NCI-H187 (cell line): ENCODE measurements at places on chromosomes 1 and 21.

DNA sequence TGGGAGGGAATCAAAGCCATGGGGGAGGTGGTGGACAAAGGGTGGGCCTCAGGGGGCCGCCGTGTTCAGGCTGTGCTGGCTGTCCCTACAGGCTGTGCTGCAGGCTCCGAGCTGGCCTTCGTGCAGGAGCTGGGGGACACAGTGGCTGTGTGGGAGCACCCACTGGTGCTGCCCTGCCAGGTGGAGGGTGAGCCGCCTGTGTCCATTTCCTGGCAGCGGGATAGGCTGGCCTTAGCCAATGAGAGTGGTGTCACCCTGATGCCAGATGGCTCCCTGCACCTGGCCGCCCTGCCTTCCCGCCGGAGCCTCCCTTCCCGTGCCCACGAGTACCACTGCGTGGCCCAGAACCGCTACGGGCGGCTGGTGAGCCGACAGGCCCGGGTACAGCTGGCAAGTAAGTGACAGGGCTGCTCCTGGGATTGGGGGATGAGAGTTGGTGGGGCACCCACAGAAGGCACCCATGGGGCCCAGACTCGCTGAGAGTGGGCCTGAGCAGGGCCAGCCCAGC lies 20.2 kb downstream of the SLC27A3 start:
- no peak for DNase-seq

- DNase-seq = no peak
Observed at GRCh38 chr1:187883356-187883755, 1054.6 kb downstream of the PLA2G4A start.

DNA sequence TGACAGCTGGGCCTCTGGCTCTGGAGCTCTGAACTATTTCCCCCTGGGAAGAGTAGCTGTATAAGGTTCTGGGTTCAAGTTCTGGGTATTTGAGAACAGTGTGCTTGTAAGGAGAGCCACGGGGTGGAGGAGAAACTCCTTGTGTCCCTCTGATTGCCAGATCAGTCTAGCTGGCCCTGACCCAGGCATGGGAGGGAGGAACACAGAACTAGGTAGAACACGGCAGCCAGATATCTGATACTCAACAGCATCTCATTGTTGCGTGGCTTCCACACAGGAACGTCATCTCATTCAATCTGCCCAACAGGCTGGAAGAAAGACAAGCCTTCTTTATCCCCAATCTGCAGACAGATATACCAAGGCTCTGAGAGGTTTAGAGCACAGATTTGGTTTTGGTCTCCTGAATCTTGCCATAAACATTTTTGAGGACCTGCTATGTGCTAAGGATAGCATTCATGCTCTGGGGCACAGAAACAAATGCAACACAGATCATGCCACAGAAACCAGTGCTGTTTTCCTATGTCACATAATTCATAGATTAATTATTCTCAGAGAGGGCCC lies 83.8 kb downstream of the PLXNA2 start:
- no peak for DNase-seq

GRCh38 chr1:94633051-94633450 lies 91.5 kb upstream of the F3 start:
- no peak for DNase-seq

DNA sequence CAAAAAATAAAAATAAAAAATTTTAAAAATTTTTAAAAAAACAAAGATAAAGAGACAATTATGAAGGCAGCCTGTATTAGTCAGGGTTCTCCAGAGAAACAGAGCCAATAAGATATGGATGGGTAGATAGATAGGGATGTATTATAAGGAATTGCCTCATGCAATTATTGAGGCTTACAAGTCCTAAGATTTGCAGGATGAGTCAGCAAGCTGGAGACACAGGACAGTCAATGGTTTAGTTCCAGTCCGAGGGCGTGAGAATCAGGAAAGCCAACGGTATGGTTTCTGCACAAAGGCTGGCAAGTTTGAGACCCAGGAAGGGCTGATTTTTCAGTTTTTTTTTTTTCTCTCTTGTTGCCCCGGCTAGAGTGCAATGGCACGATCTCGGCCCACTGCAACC lies 24.1 kb upstream of the EIF4G3 start:
- DNase-seq = no peak

DNA sequence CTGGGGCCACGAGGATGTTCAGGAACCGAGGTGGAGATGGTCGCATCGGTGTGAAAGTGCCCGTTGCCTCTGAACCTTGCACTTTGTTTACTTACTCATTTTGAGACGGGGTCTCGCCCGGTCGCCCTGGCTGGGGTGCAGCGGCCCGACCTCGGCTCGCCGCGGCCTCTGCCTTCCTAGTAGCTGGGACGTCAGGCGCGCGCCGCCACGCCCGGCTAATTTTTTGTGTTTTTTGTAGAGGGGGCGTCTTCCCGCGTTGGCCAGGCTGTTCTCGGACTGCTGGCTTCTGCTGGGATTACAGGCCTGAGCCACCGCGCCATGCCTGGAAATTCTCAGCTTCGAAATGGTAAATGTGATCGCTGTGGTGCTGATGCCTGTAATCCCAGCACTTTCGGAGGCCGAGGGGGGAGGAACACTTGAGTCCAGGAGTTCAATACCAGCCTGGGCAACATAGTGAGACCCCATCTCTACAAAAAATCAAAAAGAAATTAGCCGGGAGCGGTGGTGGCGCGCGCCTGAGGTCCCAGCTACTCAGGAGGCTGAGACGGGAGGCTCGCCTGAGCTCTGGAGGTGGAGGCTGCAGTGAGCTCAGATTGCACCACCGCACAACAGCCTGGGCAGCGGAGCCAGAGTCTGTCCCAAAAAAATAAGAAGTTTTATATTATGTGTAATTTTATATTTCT lies 684 bp upstream of the MRPL20 start:
- no peak for DNase-seq

DNA sequence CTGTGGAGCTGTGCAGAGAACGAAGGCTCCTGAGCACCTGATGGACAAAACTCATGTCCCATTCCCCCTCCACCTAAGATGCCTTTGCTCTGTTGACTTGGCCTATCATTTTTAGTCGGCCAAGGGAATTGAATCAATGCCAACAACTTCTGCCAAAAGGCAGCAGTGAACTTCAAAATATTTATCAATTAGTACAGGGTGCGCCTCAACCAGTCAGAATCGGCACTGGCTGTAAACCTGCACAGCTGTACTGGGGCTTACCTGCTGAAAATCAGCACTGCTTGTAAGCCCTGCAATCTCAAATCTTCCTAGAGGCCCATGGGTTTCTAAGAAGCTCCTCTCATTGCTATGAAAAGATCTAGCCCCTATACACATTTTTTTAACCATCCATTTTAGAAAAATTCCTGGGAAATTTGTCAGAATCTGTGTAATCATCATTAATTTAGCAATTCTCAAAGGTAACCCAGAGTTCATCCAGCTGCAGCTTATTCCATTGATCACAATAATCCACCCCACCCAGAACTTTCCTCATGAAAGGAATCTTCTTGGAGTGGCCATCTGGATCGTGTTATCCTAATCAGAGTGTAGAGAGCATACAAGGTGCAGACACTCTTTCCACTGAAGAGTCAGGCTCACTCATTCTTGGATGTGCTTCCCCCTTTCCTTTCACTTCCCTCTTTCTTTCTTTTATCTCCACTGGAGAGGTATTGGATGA lies 40.2 kb downstream of the ADAMTS1 start:
- DNase-seq = no peak

- peak; percentile 84 for DNase-seq
Observed at GRCh38 chr1:152924191-152924590, 15.8 kb downstream of the IVL start.

DNA sequence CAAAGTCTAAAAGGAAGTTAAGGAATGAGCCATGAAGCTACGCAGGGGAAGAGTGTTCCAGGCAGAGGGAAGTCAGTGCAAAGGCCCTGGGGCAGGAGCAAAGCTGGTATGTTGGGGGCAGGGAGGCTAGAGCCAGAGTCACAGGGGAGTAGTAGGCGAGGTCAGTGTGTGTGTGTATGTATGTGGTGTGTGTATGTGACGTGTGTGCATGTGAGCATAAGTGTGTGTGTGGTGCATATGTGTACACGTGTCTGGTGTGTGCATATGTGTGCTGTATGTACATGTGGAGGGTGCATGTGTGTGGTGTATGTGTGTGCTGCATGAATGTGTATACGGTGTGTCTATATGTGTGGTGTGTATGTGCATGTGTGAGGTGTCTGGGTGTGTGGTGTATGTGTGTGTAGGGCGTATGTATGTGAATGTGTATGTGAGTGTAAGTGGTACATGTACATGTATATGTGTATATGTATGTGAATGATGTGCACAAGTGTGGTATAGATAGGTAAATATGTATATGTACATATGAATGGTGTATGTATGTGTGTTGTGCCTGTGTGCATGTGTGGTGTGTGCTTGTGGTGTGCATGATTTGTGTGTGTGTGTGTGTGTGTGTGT lies 20.8 kb upstream of the NID1 start:
- DNase-seq = no peak

GRCh38 chr1:217097819-217098218 lies 374.6 kb upstream of the ESRRG start:
- DNase-seq = no peak

GRCh38 chr1:71324671-71325267 lies 243.9 kb upstream of the ZRANB2 start:
- no peak for DNase-seq

- DNase-seq = no peak
Observed at GRCh38 chr1:9389968-9390367, 97.3 kb downstream of the SPSB1 start.

DNA sequence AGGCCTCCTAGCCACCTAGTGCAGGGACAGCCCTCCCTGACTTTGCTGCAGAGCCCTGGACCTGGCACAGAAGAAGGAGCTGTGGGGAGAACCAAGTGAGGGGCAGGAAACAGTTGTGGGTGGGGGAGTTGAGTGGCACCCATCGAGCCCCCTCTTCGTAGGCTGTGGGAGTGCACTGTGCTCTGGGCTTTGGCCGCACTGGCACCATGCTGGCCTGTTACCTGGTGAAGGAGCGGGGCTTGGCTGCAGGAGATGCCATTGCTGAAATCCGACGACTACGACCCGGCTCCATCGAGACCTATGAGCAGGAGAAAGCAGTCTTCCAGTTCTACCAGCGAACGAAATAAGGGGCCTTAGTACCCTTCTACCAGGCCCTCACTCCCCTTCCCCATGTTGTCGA lies 1.2 kb downstream of the DUSP23 start:
- no peak for DNase-seq

DNA sequence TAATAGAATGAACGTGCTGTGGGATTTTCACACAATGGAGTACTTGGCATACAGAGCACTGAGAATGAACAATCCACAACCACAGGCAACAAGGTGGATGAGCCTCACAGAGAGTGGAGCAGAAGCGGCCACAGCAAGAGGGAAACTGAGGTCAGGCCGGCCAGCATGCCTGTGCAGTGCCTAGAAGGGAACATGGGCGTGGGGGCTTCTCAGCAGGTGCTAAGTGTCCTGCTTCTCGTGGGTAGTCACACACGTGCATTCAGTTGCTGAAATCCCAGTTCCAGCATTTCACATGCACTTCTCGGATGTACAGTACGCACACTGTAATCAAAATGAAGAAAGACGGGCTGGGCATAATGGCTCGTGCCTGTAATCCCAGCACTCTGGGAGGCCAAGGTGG lies 33.1 kb downstream of the WDR4 start:
- no peak for DNase-seq

DNA sequence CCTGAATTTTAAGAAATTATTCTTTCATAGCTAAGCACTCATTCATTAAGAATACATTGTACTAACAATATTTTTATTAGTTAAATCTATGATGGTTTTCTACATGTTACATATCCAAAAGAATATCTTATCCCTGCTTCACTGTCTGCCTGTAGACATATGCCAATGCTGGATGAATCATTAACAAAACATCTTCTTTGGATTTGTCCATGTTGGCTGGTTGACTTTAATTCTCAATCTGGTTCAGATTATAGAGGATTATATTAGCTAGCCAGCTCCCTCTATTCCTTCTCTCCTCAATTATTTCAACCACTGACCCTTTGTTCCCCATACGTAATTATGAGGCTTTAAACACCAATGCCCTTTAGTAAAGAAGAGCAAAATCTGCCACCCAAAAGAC lies 138.9 kb upstream of the DMRTA2 start:
- DNase-seq = no peak
